PC-9 (cell line): ENCODE measurements at places on chromosomes 7 and 10. TPM values are rescaled to one million over a fixed set of nuclear protein-coding genes. Genes with fewer than 3 reads are reported as not detected.

Gene CFTR
- not detected in 2 replicates for total RNA-seq

Gene CH25H
- total RNA-seq, result not detected in 2 replicates

Gene TDRD1
- not detected in 2 replicates for total RNA-seq

Gene MYL10
- total RNA-seq, result not detected in 2 replicates

Gene PLEKHS1
- total RNA-seq, result 2.9 and 4.9 TPM in 2 replicates

Gene SPDYE1
- not detected in 2 replicates for total RNA-seq

Gene VPS37D
- total RNA-seq, result 8.3 and 12.4 TPM in 2 replicates

DNA sequence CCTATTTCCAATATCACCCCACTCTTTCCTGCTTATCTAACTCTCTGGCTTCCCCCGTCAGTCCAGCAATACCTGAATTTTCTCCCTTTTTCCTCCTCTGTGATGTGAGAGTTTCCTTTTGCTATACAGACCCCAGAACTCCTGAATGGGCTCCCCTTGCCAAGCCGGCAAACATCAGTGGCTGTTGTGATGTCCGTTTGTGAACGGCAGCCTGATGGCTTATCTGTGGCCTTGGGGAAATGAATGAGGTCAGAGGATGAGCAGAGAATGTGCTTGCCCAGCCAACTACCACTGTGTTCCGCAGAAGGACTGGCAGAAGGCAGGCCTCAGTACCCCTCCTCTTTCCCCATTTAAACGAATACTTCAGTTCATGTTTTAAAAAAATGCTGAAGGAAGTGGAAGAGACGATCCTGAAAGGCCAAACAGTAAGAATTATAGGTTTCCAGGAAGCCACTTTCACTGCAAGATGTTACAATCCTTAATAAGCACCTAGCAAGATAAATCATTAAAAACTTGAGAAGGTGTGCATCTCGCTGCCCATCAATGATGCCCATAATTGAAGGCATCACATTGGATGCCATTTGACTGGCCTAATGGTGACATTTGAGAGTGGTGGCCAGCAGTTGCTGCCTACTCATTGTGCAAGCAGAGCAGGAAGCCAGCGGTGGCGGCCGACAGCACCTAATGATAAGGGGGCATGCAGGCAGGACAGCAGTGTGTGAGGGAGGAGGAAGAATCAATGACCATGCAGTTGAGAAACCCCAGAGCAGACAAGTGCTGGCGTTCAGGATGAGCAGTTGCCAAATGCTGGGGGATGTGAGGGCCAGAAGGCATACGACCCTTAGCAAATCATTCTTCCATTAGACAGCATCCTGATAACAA is 31.5 kb downstream of the SLC18A2 start:
- H3K4me3 ChIP-seq, result no peak overlapping the region
- no peak overlapping the region for H3K27ac ChIP-seq
- DNase-seq, result no peak
- no peaks in the 10 kb centered on the region for H3K36me3 ChIP-seq
- H3K4me1 ChIP-seq, result peaks cover 12% of the 10 kb centered on the region; the same call in 1 of the 2 replicates

DNA sequence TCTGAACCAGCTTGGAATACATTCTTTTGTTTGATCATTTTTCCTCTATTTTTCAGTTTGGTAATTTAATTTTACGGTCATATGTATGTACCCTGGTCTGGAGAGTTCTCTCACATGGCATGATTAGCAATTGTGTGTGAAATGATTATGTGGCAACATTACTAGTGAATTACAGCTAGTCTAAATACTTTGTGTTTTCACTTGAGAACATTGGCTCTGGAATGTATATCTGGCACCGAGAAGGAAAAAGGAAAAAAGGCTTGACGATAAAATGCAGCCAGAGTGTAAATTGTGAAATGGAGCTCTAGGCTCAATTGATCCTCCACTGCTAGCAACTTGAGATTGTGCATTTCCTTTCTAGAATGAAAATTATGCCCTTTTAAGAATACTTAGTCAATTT is 397.2 kb downstream of the EXOC4 start:
- no peaks in the 10 kb centered on the region for H3K27me3 ChIP-seq
- H3K4me1 ChIP-seq, result no peaks in the 10 kb centered on the region
- no peak for DNase-seq
- no peak overlapping the region for H3K27ac ChIP-seq

DNA sequence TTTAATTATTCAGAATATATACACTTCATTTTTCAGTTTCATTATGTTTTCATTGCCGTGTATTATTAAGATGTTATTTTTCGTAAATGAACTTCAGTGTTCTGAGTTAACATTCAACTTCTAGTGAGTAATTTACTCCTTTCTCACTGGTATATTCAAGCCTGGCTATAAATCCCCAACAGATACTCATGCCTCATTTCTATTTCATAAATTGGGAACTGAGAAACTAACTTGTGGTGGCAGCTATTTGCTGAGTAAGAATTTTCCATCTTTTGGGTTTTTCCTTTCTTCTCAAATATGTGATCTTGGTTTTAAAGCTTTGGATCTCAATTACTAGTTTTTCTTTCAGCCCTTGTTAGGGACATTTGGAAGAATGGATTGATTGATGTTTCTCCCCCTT is 281.1 kb downstream of the CDK14 start:
- no peaks in the 10 kb centered on the region for H3K4me1 ChIP-seq
- no peak overlapping the region for H3K27ac ChIP-seq
- H3K36me3 ChIP-seq, result no peaks in the 10 kb centered on the region
- no peaks in the 10 kb centered on the region for H3K27me3 ChIP-seq

GRCh38 chr10:13617116-13617515 is 30.4 kb downstream of the PRPF18 start:
- no peaks in the 10 kb centered on the region for H3K27me3 ChIP-seq
- H3K27ac ChIP-seq, result no peak overlapping the region
- peaks cover 17% of the 10 kb centered on the region for H3K4me1 ChIP-seq
- no peak for DNase-seq
- H3K4me3 ChIP-seq, result no peak overlapping the region
- no peaks in the 10 kb centered on the region for H3K36me3 ChIP-seq

DNA sequence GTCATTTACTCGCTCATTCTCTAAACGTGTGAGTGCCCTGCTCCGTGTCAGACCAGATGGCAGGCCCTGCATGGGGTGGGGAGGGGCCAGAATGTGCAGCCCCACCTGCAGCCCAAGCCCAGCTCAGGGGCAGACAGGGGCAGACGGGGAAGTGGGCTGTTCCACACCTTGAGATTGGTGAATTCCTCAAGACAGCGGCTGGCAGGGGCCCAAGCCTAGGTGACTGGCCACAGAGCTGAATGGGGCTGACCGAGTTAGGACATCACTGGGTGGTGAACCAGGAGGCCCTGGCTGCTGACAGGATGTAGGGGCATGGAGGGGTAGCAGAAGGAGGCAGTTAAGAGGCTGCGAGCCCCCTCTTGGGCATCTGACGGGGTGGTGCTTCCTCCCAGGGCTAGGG is 79.1 kb downstream of the MGMT start:
- no peaks in the 10 kb centered on the region for H3K27me3 ChIP-seq
- no peaks in the 10 kb centered on the region for H3K36me3 ChIP-seq
- peaks cover 15% of the 10 kb centered on the region for H3K4me1 ChIP-seq
- H3K27ac ChIP-seq, result no peak overlapping the region
- DNase-seq, result no peak

DNA sequence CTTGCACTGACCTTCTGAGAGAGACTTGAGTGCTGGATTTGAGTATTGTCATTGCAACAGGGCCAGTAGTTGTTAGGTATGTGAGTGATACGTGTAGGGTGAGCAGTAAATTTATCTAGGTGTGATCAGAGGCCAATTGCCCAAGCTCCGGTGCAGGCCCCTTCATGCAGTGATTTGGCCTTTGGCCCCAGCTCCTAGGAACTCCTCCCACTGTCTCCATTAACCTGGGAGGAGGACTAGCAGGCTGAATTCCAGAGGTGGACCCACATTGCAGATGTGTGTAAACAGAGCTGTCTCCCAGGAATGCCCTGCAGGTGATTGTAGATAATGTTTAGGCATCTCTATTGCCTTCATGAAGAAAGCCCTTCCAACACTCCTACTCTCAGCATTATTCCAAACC is 19.5 kb downstream of the TCF7L2 start:
- H3K27ac ChIP-seq, result no peak overlapping the region
- H3K4me1 ChIP-seq, result no peaks in the 10 kb centered on the region
- H3K36me3 ChIP-seq, result peaks cover 5% of the 10 kb centered on the region; the same call in 1 of the 2 replicates
- DNase-seq, result no peak

- no peak overlapping the region for H3K27ac ChIP-seq
- H3K36me3 ChIP-seq, result peaks cover 45% of the 10 kb centered on the region
- peaks cover 6% of the 10 kb centered on the region; the same call in 1 of the 2 replicates for H3K4me1 ChIP-seq
- H3K27me3 ChIP-seq, result no peaks in the 10 kb centered on the region
- DNase-seq, result no peak
Observed at GRCh38 chr10:43610636-43611035, 4.4 kb downstream of the ZNF485 start.

DNA sequence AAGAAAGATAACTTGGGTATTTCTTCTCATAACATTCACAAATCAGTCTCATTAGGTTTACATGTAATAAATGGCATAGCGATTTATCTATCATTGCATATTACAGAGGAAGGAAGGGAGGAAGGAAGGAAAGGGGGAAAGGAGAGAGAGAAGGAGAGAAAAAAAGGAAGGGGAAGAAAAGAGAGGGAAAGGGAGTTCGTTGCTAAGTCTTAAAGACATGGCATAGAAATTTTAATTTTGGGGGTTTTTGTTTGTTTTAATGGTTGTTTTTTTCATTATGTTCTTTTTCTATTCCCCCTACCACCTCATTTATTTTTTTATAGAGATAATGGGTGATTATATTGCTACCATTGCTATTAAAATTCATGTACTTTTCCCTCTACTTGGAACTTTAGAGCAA is 604.3 kb downstream of the IPMK start:
- no peaks in the 10 kb centered on the region for H3K36me3 ChIP-seq
- no peaks in the 10 kb centered on the region for H3K27me3 ChIP-seq
- H3K4me1 ChIP-seq, result no peaks in the 10 kb centered on the region
- no peak overlapping the region for H3K27ac ChIP-seq
- DNase-seq, result no peak
- no peak overlapping the region for H3K4me3 ChIP-seq

- H3K36me3 ChIP-seq, result no peaks in the 10 kb centered on the region
- 0 out of 2 replicates have a peak, but pooled peaks cover 3% of the 10 kb centered on the region for H3K4me1 ChIP-seq
- H3K27ac ChIP-seq, result no peak overlapping the region
- H3K4me3 ChIP-seq, result no peak overlapping the region
Observed at GRCh38 chr7:27159266-27160144, 3.0 kb upstream of the HOXA7 start.

DNA sequence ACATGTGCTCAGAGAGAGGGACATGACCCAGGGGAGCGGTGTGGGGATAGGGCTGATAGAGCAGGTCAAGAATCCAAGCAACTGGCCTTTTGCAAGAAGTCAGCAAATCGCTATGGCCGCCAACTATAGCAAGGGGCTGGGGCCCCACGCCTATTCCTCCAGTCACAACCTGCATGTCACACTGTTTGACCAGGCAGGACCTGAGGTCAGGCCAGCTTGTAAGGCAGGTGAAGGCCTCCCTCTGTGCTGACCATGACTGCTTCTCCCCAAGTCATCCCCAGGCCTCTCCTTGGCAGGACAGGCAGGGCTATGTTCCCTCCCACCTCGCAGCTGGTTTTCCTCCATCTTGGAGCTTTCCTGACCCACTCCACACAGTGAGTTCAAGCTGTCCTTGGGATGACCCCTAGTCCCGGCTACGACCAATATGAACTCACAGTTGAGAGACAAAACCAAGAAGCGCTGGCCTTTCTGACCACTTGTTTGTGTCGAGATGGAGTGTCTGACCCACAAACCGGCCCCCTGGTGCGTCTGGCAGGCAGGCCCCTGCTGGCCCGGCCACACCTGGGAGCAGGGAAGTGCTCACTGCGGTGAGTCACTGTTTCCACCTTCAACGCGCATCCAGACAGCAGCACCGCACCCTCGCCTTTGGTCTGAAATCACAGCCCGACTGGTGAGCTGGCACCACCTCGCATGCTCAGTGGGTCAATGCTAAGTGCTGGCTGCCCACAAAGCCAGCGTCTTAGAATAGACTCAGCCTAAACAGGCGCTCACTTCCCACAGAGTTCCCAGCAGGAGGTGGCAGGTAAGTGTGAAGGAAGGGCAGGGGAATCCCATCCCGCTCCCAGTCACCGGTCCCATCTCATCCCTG is 81.4 kb downstream of the VWA2 start:
- H3K27me3 ChIP-seq, result no peaks in the 10 kb centered on the region
- peak; percentile 94 for DNase-seq
- H3K4me3 ChIP-seq, result no peak overlapping the region; the same call in 1 of the 2 replicates
- H3K4me1 ChIP-seq, result peaks cover 42% of the 10 kb centered on the region
- peak overlapping the region; percentile 89 for H3K27ac ChIP-seq
- H3K36me3 ChIP-seq, result 0 out of 2 replicates have a peak, but pooled peaks cover 5% of the 10 kb centered on the region

- no peak overlapping the region for H3K4me3 ChIP-seq
- H3K27ac ChIP-seq, result no peak overlapping the region
- H3K36me3 ChIP-seq, result no peaks in the 10 kb centered on the region
Observed at GRCh38 chr10:10209167-10209566, 808.5 kb upstream of the CELF2 start.

DNA sequence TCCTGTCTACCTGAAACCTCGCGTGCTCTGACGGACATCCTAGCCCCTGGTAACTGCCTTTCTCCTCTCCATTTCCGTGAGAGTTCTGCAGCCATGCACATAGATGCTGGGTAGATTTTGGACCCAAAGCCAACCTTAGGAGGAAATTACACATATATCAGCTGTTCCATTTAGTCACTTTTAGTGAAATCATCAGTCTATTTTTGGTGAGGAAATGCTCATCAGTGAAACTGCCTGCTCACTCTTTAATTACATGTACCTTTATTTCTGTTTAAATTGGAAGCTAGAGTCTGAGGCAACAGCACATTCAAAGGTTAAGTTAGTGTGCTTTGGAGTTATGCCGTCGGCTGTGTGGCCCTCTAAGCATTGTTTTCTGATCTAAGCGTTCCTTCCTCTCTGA is 231.3 kb downstream of the WDR37 start:
- H3K4me3 ChIP-seq, result no peak overlapping the region
- H3K27me3 ChIP-seq, result peaks cover 81% of the 10 kb centered on the region
- DNase-seq, result no peak
- H3K36me3 ChIP-seq, result no peaks in the 10 kb centered on the region
- no peak overlapping the region for H3K27ac ChIP-seq
- no peaks in the 10 kb centered on the region for H3K4me1 ChIP-seq

DNA sequence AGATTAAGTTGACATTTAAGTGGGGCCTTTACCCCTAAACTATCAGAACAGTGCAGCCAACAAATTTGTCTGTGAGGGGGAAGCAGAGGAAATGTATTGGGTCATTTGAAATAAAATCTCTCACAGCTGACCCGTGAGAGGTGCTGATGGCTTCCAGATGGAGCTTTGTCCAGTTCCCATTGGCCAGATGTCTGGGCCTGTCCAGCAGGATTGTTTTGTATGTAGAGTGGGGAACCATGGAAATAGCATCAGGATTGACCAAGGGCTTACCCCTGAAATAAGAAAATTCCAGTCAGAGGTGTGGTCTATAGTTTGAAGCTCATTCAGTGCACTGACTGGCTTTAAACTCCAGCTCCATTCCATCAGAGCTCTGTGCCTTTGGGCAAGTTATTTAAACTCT is 50.6 kb downstream of the INHBA start:
- H3K27ac ChIP-seq, result no peak overlapping the region
- H3K36me3 ChIP-seq, result no peaks in the 10 kb centered on the region
- H3K4me3 ChIP-seq, result no peak overlapping the region

DNA sequence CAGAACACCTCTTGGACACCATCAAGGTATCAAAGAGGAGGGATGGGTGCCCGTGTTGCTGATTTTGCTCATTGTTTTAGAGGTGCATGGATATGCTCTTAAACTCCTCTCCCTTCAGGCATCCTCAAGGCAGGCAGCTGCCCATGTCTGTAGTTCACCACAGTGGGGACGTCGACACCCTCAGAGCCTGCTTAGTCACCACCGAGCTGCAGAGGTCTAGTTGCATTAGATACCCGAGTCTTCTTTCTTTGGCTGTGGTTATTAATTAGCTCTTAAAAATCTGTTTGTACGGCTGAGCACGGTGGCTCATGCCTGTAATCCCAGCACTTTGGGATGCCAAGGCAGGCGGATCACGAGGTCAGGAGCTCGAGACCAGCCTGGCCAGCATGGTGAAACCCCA is 24.7 kb upstream of the TSPAN13 start:
- no peak overlapping the region for H3K4me3 ChIP-seq
- H3K36me3 ChIP-seq, result no peaks in the 10 kb centered on the region
- no peaks in the 10 kb centered on the region for H3K4me1 ChIP-seq
- no peaks in the 10 kb centered on the region for H3K27me3 ChIP-seq
- H3K27ac ChIP-seq, result no peak overlapping the region
- DNase-seq, result no peak
